ENCODE measurements at places on chromosomes 6 and 20.

- DNase-seq = peak; percentile 49
These were observed 112.1 kb downstream of the ASXL1 start for GRCh38 chr20:32470025-32470861.

DNA sequence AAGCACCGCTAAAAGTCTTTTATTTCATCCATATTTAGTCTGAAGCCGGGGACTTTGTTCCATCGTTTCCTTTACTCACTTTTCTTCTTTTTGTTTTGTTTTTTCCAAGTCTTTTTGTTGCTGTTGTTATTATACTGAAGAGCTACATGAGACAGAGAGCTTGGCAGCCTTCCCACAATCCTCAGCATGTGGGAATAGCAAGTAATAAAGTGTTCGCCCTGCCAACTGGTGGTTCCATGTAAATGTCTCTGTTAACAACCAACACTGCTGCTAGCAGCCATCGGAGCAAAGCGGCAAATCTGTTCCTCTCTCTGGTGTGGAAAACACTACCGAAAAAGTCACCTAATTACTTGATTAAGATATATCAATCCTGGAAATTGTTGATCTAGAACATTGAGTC is 437.8 kb upstream of the ID4 start:
- no peak for DNase-seq

- no peak for DNase-seq
These were observed 220.9 kb upstream of the RREB1 start for GRCh38 chr6:6886886-6887285.

DNA sequence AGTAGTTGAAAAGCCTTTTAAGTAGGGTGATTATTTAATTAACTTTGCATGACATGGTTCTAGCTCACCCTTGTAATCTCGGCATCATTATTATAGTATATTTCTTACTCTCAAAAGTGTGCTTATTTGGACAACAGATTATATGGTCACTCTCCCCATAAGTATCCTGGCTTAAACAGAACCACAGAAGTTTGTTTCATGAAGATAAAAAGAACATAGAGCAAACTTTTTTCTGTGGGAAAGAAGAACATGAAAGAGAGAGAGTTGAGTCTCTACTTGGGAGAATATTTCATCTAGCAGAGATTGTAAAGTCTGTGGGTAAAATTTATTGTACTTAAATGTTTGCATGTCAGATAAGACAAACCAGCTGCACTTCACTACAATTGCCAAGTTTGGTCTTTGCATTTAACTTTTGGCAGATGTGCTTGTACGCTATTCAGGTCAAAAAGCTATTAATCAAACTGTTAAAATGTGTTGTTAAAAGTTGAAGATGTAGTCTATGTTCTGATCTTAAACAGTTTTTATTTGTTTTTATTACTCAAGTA is 33.4 kb upstream of the PRIM2 start:
- DNase-seq = no peak

Data from CD4-positive, alpha-beta T cell treated with Interleukin-17A for 4 hours (primary cell).